ENCODE measurements at places on chromosomes 16 and 17.

DNA sequence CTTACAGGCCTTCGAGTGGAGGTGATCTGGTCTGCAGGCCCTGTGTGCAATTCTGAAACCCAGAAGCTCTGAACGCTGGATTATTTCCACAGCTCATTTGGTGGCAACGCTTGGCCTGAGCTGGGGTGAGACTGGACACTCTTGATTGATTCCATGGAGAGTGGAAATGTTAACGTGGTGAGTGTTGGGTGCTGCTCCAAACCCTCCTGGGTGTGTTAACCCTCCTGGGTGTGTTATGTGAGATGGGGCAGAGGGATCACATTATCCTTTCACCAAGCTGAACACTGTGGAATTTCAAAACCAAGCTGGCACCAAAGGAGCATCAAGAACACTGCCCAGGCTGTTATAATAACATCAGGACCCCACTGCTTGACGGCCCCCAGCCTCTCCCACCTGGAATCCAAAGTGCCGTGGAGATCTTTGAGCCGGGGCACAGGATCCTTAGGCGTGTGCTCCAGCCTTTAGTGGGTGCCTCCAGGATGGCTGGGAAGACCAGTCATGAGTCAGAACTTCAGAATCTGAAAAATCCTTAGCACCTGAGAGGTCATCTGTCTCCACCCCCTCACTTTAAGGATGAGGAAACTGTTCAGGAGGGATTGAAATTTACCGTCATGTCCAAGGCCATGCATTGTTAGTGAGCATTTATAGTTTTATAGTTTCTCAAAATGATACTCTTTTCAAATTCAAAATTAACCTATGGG is 75.0 kb downstream of the RPTOR start:
- no peak for DNase-seq

DNA sequence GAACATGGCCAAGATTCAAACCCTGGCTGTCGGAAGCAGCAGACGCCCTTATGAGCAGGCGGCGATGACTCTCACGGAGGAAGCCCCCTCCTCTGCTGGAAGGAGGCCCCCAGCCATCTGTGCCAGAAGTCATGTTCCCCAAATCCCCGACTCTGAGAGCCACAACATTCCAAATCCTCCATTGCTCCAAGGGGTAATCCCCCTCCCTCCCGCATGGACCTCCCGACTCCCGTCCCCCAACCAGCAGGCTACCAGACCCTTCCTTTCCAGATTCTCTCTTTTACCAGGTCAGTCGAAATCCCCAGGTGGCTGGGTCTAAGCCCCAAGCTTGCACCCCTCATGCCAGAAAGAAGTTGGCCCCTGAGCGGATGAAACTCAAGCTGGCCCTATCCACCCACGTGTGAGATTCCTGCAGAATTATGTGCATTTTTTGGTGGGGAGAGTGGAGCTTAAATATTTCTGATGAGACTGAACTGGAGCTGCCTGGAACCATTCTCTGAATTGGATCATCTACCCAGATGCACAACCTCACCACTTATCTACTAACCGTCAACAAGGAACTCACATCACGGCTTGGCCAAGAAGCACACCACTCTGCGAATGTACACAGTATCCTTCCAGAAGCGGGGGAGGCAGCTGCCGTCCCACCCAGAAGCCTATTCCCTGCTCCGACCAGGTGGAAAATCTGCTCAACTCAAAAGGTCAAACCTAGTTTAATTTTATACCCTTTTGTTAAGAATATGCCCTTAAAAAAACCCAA is 283.5 kb downstream of the C16orf95 start:
- no peak for DNase-seq

GRCh38 chr17:49390548-49391324 is 23.9 kb downstream of the PHB1 start:
- peak; percentile 14 for DNase-seq

- no peak for DNase-seq
Measured at GRCh38 chr17:68878226-68878885, 76.8 kb downstream of the ABCA8 start.

GRCh38 chr17:70206361-70207010 is 37.2 kb downstream of the KCNJ2 start:
- no peak for DNase-seq

DNA sequence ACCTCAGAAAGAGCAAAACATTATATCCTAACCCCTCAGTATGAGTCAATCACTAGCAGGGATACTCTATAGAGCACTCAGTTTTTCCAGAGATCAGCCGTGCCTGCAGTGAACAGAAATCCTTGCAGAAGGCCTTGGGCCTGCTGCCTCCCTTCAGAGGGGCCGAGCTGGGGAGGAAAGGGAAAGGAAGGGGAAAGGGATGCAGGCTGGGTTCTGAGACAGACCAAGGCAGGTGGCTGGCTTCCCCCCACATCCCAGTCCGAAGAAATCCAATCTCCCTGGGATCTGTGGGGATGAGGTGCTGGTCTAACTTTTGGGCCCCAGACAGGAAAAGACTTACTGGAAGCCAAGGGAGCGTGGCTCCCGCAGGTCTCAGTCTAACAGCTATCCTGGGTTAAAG is 25.3 kb downstream of the SRL start:
- DNase-seq: no peak

Measured in stimulated activated CD4-positive, alpha-beta T cell treated with anti-CD3 and anti-CD28 coated beads, Interleukin-4, amount 100 ng/mL, for 24 hours (primary cell).